Left forelimb (tissue), 1 donor: ENCODE measurements at places on chromosomes 1 and 21.

GRCh38 chr1:212428496-212428895 lies 4.2 kb upstream of the NENF start:
- DNase-seq, result no peak

DNA sequence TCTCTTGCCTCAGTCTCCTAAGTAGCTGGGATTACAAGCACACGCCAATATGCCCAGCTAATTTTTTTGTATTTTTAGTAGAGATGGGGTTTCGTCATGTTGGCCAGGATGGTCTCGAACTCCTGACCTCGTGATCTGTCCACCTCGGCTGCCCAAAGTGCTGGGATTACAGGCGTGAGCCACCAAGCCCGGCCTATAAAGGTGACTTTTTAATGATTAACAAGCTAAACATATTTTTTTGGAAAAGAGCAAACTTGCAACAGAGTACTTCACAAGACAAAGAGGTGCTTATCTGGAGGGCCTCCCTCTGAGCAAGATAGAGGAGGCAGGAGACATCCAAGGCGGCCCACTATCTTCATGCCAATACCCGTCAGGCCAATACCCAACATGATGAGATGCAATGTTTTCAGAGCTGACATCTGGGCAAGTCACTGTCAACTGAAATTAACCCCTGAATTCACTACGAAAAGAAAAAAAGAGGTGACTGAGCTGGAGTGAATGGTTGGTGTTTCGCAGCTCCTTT lies 10.5 kb downstream of the BCAR3 start:
- DNase-seq, result no peak

DNA sequence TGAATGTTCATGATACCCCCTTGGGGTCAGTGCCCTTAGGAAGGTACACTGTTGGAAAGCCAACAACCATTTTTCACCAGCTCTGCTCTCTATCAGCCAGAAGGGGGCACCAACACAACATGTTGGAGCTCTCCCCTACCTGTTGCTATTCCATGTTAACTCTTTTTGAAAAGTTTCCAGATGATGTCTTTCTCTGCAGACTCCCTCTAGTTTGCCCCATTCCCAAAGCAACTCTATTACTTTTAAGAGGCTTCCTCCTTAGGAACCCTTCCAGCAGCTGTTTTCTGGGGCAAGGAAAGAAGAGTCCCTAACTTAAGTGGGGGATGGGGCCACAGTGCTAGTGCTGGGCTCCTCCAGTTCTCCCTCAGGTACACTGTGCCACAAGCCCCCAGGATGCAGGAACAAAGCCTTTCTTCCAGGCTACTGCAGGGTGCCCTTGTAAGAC lies 22.9 kb upstream of the NDC1 start:
- no peak for DNase-seq

DNA sequence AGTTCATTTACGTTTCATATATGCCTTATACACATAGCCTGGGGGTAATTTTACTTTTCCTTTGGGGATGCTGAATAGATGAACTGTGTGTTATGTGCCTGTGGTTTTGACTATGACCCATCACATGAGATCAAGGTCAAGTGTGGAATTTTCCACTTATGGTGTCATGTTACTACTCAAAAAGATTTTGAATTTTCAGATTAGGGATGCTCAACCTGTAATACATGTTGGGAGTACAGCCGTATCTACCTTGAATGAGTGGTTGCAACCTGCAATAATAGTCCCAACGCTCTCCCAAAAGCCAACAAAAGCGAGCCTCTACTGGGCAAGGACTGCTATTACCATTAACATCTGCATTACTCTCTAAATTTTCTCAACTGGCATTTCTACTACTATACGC lies 68.5 kb upstream of the SDC3 start:
- no peak for DNase-seq

GRCh38 chr1:54375712-54376429 lies 30.3 kb downstream of the SSBP3 start:
- DNase-seq, result no peak

DNA sequence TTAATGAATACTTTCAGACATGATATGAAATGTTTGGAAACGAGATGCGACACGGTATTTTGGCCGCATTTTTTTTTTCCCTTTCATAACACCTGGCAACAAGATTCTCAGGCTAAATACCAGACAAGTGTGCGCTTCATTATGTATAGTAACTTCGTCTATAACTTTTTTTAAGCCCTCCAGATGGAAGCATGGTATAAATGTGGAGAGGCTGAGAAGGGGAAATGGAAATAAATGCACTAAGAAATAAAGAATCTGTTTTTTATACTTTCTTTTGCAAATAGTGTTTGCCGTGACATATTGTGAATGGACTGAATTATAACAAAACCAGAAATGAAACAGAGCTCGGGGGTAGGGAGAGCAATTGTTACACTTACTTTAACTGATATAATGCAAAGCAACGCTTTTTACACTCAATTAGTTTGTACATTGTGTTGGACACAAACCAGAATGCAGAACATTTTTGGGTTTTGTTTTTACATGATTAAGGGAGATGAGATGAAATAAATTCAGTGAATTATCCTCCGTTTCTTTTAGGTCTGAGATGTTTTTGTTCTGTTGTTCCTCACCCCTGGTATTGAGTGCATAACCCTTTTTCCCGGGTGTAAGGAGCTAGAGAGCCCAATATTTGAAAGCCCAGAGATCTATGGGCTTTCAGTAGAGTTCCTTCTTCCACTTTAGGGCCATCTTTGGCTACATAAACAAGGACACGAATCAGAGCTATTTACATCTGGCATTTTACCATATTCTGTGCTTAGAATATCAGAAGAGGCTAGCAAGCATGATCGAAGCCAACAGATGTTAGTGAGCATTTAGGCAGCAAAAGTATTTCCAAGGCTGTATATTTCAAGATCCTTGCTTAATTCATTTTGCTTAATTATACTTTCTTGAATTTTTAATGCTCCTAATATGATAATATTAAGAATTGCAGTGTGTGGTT lies 478.0 kb downstream of the CAMTA1 start:
- DNase-seq, result no peak

DNA sequence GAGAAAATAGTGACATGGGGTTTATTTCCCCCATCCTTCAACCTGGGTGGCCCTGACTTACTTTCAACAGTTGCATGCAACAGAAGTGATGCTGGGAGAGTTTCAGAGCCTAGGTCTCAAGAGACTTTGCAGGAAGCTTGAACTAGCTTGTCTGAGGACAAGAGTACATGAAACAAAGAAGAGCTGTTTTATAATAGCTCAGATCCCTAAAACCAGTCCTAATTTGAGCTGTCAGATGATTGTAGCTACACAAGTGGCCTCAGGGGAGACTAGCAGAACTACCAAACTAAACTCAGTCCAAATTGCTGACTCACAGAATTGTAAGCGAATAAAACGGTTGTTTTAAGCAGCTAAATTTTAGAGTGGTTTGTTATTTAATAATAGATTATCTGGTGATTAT lies 17.1 kb downstream of the RC3H1 start:
- DNase-seq, result no peak

DNA sequence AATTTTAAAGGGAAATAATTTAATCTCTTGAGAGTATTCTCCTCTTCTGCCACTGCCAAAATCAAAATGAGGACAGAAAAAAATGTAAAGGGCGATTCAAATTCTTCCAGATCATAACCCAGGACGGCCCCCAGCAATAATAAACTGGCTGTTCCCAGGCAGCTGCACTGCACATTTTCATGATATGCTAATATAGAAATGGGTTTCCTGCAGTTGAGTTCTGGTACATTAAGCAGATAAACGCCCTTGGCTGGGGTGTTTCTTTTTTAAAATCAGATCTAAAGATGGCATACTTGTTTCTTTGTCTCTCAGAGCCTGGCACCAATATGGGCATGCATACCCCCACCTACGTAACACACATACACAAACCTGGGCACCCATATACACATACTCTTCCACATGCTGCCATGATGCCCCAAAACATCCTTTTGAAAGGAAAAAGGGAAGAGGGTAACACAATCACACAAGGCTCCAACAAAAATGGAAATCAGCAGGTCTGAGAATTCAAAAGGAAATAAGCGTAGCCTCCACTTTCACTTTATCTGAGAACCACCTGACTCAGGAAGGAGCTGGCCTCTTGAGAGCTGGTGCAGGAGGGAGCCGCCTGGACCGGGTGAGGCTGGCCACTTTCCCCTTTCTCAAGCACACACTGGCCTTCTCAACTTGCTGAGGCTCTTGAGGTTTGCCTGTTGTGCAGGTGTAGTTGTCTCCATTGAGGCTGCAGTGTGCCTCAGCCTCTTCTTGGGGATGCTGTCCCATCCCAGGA lies 653.4 kb downstream of the KIF26B start:
- DNase-seq, result no peak

- DNase-seq, result no peak
Observed at GRCh38 chr1:3905953-3906671, 6.0 kb upstream of the C1orf174 start.

DNA sequence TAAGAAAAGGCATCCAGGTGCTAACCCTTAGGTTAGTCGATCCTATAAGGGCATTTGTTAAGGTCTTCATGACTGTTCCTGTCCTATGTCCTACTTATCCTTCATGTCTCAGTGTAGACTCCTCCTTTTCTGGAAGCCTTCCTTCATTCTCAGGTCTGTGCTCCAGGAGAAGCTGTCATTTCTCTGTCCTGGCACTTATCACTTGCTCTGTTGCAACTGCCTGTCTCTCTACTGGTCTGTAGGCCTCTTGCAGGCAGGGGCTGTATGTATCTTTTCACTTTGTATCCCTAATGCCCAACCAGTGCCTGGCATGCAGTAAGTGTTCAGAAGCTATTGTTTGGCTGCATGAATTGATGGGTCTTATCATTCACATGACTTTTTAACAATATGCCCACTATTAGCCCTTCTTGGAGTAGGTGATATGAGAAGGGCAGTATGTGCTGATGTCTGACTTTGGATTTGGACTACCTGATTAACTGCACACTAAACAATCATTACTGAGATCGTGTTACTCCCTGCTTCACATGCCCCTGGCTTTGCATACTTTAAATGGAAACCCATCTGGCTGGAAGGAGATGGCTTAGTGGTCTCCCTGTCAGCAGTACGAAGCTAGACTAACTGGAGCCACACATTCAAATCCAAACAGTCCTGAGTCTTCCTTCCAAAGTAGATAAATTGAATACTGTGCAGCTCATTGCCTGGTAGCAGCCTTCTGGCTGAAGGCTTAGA lies 88.8 kb downstream of the RGL1 start:
- DNase-seq, result no peak

DNA sequence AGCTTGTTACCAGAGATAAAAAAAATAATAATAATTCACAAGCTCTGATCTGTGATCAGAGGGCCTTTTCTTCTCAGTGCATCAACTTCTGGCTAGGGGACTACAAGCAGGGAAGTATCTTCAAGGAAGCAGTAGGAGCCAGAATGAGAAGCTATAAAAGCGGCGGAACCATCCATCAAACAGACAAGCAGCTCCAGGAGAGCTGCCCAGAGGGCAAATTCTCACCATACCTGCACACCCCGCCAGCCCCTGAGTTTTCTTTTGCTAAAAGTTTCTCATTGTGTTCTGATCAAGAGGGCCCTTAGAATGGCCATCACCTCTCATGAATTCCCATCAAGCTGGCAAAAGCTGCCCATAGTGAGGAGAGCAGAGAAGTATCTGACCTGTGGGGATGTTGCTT lies 99.4 kb downstream of the SMYD2 start:
- DNase-seq, result no peak

- DNase-seq, result no peak
Observed at GRCh38 chr1:81325397-81325796, 475.3 kb upstream of the ADGRL2 start.

GRCh38 chr1:103945774-103946173 lies 196.1 kb downstream of the AMY1C start:
- no peak for DNase-seq

GRCh38 chr1:155008015-155008941 lies 5.7 kb downstream of the ZBTB7B start:
- DNase-seq, result no peak

- no peak for DNase-seq
Observed at GRCh38 chr1:240178366-240178765, 86.7 kb downstream of the FMN2 start.

DNA sequence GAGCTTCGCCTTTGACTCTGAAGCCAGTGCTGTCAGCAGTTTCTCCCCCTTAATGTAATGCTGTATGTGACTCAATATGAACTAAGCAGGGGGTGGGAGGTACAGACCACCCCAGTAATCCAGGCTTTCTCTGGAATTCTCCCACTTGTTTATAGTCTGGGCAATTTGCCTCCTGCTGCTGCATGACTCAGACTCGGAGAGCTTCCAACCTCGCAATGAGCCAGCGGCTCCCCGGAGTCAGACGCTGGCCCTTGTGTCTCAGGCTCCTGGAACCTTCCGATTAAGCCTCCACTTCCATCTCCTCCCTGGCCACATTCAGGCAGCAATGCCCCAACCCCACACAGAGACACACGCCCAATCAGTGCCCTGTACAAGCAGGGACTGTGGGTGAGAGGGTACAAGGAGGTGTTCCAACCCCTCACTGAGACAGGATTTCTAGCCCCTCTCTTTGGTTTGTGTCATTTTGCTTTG lies 471.7 kb upstream of the VAMP3 start:
- peak; percentile 80 for DNase-seq

- DNase-seq, result no peak
Observed at GRCh38 chr1:114609826-114610225, 28.4 kb upstream of the BCAS2 start.

DNA sequence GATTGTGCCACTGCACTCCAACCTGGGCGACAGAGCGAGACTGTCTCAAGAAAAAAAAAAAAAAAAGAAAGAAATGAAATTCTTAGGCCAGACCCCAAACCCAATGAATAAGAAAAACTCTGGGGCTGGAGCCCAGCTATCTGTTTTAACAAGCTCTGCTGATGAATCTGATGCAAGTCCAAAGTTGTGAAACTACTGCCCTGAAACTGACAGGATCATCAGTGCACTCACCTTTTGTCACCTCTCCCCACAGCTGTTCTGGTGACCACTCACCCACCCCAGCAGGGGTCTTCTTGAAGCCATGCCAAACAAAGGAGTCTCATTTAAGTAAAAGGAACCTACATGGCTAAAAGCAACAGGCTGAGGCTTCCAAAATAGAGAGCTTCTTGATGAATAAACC lies 8.4 kb downstream of the PABPC4 start:
- no peak for DNase-seq

- peak; percentile 26 for DNase-seq
Observed at GRCh38 chr1:230809256-230809990, 58.9 kb downstream of the C1orf198 start.

- no peak for DNase-seq
Observed at GRCh38 chr21:42105476-42106315, 34.6 kb downstream of the UMODL1 start.

DNA sequence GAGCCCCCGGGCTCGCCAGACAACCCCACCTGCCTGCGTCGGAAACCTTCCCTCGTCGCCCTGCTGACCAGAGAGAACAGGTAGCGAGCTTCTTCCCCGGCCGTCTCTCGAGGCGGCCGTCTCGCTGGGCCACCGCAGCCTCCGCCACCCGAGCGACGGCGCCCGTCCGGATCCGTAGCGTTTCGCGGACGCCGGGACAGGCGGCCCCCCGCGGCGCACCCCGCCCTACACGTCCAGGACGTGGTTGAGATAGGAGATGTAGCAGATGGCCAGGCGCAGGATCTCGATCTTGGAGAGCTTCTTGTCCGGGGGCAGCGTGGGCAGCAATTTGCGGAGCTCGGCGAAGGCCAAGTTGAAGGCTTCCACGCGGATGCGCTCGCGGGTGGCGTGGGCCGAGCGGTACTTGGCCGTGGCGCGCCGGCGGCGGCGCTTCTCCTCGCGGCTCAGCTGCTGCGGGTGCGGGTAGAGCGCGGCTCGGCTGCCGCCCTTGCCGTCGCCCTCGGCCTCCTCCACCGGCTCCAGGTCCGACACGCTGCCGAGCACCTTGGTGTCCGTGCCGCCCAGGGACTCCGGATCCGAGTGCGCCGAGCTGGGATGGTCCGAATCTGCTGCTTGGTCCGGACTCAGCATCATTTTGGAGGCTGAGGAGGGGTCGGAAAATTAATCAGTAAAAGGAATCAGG lies 3.0 kb downstream of the NHLH2 start:
- DNase-seq, result peak; percentile 62

GRCh38 chr1:153350321-153350957 lies 1.8 kb upstream of the PGLYRP4 start:
- no peak for DNase-seq
